Activated CD4-positive, alpha-beta T cell treated with anti-CD3 and anti-CD28 coated beads, Interleukin-2, Interleukin-6, amounts not matched to agents 100 ng/mL and 50 ng/mL, durations not matched to agents 16 hours and 8 hours (primary cell): ENCODE measurements at places on chromosomes 16 and 17.
A peak's percentile ranks its signal among the peaks of the same experiment; 100 is the strongest.

DNA sequence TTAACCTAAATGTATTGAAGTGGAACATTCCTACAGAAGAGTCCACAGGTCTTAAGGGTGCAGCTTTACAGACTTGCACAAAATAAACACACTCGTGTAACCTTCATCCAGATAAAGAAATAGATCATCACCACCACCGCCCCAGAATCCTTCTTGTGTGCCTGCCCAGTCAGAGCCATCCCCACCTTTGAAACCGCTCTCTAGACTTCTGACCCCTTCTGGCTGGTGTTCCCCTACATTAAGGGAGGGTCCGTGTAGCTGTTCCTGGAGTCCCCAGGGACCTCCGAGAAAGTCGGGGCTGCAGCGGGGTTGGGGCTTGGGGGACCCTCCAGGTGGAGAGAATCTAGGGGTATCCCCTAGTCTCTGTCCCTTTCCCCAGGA, 9.4 kb downstream of the TBX4 start:
- DNase-seq = no peak

DNA sequence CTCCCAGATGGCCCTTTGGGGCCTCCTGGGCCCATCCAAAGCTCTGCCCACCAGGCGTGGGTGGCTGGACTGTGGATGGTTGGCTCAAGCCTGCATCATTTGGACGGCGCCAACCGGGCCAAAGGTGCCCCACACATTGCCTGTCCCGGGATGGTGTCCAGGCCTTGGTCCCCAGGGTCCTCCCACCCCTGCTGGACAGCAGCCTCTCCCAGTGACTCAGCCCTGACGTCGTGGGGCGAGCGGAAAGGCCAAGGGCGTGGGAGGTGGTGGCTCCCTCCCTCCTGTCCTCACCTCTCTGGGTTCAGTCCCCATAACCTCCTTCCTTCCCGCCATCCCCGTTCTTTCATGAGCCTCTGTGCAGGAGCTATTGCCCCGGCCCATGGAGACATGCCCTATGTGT, 42.1 kb upstream of the DLX4 start:
- no peak for DNase-seq

- DNase-seq = peak; percentile 86
Measured at GRCh38 chr17:82882715-82883418, 43.0 kb upstream of the ZNF750 start.

GRCh38 chr17:13541032-13541480, 60.7 kb downstream of the HS3ST3A1 start:
- DNase-seq = no peak

DNA sequence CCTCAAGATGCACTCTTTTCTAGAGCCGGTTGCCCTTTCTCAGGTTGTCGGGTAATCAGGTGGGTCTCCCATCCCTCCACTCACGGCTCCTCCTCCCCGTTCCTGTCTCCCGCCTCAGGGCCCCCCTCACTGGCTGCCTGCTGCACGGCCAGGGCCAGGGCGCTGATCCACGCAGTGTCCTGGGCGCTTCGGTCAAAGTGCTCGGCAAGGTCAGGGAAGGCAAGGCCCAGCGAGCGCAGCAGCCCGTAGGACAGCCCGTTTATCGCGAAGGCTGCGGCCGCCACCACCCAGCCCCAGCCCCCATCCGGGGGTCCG, 753 bp downstream of the SLC16A11 start:
- DNase-seq = no peak

DNA sequence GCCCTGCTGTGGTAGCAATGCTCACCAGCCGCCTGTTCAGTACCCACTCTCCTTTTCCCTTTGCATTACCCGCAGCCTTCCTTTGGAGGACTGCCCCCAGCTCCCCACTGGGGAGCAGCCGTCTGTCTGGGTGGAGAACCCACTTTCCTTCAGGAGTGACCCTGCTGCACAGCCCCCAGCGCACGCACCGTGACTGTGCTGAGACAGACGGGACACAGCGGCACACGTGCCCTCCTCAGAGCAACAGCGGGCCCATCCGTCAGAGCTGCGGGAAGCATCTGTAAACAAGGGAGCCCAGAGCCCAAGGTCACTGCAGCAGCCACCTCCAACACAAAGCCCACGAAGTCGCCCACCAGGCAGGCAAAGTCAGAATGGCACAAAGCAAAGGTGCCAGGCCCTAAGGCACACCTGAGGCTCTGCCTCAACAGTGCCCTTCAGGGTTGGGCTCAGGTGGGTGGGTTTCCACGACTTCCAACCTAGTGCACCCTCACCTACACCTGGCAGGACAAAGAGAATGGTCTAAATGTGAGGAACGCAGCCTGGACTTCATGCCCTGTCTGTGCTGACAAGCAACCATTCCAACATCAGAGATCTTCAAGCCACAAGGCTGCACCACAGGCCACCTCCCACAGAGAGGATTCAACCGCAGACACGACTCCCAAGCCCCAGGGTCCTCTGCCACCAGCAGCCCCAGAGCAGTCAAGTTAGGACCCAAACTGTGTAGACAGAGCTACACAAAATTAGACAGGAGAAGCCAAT, 9.9 kb downstream of the AXIN1 start:
- no peak for DNase-seq

DNA sequence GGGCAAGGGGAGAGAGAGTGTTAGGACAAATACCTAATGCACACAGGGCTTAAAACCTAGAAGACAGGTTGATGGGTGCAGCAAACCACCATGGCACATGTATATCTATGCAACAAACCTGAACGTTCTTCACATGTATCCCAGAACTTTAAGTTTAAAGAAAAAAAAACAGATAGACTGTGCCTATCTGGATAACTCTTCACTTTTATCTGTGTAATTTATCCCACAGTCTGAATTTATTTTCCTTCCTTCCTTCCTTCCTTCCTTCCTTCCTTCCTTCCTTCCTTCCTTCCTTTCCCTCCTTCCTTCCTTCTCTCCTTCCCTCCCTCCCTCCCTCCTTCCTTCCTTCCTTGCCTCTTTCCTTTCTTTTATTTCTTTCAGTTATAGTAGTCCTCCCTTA, 370.7 kb downstream of the CDH8 start:
- DNase-seq = no peak

DNA sequence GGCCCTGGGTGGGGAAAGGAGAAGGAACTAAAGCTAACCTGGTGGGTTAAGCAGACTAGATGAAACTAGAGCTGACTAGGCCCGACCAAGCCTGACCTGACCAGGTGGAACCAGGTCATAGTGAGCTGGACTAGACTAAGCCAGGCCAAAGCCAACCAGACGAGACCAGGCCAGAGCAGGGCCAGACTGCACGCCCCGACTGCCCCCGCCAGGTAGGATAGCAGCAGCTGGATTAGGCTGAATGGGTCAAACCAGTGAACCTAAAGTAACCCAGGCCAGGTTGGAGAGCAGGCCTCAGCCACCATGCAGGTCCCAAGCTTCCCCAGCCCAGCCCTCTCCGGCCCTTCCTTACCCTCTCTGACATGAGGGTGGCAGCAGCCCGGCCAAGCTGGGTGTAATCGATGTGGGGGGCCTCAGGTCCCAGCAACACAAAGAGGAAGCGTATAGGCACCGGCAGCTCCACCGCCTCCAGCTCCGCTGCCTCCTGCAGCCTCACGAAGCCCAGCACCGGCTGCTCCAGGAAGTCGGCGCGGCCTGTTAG, 9.1 kb downstream of the SLC4A1 start:
- no peak for DNase-seq

- no peak for DNase-seq
Measured at GRCh38 chr16:62969711-62970318, 933.6 kb upstream of the CDH8 start.
